ENCODE measurements at places on chromosomes 16 and 17.

DNA sequence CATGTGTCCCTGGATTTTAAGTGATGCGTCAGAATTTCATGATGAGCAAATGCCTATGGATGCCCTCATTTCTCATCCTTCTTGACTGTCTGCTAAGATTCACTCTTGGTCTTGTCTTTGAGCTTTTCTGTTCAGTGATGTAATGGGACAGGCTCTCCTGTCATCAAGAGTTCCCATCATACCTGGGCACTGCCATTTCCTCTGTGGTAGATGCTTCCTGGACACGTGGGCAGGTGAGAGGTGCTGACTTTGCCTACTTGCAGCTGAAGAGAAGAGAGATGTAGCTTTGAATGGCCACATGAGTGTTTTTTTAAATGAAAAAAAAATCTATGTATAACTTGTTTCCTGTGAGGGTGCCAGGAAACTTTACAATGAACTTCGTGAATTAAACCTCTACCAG, 557.7 kb downstream of the MAF start:
- no peak for DNase-seq

GRCh38 chr17:81986606-81987005, 9.2 kb downstream of the ASPSCR1 start:
- DNase-seq = no peak

GRCh38 chr17:54972406-54973138, 4.0 kb downstream of the STXBP4 start:
- DNase-seq = no peak

DNA sequence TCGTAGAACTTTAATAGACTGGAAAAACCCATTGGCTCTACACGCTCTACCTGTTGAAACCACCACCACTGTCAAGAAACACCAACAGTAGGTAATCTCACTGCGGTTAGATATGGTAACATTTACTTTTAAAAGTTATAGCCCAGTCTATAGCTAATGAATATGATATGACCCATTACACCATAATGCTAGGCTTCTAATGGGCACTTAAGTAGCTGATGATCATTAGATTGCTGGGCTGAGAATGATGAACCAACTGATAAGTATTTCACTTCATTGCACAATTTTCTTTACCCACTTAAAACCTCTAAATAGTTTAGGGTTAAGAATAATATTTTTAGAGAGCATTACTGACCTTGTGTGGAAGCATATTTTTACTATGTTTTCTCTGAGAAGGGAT, 788.9 kb upstream of the CA10 start:
- no peak for DNase-seq

- no peak for DNase-seq
Measured at GRCh38 chr17:61127960-61128359, 271.7 kb upstream of the TBX2 start.

- DNase-seq = no peak
Measured at GRCh38 chr17:79295307-79295706, 220.7 kb downstream of the ENGASE start.

GRCh38 chr16:24010440-24011089, 174.8 kb downstream of the PRKCB start:
- peak; percentile 74 for DNase-seq

GRCh38 chr16:80273635-80274538, 266.9 kb upstream of the DYNLRB2 start:
- DNase-seq = no peak

- DNase-seq = no peak
Measured at GRCh38 chr16:50842589-50842988, 100.7 kb downstream of the CYLD start.

GRCh38 chr16:4388271-4389021, 16.8 kb downstream of the VASN start:
- DNase-seq = no peak

DNA sequence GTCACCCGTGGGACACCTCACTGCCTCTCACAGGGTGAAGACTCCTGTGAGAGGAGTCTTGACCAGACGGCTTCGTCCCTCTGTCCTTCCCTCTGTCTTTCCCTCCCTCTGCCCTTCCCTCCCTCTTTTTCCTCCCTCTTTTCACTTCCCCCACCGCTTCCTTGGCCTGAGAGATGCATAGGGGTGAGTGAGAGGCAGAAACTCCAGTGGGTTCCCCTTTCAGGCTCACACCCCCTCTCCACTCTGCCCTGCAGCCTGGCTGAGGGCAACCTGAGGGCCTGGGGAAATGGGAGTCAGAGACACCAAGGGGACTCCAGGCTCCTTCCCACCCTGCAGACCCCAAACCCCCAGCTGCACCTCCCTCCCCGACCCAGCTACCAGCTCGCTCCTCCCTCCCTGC, 14.6 kb upstream of the KRT17 start:
- no peak for DNase-seq

DNA sequence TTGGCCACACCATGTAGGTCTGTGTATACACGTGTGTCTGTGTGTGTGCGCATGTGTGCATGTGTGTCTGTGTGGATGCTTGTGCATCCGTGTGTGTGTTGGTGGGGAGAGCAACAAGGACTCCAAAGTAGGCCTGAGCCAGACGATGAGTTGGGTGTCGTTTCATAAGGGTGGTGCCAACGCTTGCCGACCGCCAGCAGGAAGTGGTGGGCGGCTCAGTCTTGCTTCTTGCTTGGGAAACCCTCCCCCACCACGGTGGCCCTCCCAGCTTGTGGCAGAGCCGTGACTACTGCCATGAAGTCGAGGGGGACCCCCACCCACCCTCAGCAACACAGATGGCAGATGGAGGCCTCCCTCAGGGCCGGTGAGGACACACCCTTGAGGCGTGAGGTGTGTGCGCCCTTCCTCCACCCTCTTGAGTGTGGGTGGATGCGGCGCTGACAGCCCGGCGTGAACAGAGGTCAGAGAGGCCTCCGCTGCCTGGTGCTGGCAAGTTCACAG, 17.5 kb downstream of the SBK1 start:
- no peak for DNase-seq

- DNase-seq = no peak
Measured at GRCh38 chr17:70076831-70077230, 1.8 kb downstream of the KCNJ16 start.

DNA sequence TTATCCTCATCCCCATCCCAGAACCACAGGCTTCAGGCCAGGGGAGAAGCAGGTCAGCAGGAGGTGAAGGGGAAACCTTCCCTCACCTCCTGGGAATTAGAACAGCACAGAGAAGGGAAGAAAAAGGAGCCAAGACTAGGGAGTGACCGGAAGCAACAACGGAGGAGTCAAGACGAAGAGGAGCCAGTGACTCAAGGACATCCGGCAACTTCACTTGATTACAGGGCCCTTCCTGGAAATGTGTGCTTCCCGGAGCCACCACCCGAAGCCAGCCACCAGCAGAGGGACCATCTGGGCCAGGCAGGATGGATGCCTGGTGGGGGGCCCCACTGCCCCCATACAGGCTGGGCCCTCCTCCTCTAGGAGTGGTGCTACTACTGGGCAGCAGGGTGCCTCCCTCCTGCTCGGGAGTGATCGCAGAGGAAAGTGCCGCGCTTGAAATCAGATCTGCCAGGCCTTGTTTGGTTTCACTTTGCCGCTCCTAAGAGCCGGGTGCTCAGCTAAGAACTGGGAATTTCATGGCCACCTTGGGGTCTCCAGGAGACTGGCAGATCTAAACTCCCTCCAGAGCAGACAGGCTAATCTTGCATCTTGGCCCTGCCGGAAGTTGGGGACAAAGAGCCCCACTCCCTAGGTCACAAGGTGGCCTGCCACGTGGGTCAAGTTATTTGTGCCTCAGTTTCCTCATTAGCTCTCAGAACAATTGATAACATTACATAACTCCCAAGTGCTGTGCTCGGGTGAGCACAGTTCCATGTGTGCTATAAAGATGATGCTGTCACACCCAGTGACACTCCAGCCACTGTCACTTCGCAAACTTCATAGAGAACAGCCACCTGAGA, 6.6 kb downstream of the CDC42EP4 start:
- peak; percentile 91 for DNase-seq

- peak; percentile 90 for DNase-seq
Measured at GRCh38 chr16:24700549-24701392, 28.7 kb upstream of the TNRC6A start.

DNA sequence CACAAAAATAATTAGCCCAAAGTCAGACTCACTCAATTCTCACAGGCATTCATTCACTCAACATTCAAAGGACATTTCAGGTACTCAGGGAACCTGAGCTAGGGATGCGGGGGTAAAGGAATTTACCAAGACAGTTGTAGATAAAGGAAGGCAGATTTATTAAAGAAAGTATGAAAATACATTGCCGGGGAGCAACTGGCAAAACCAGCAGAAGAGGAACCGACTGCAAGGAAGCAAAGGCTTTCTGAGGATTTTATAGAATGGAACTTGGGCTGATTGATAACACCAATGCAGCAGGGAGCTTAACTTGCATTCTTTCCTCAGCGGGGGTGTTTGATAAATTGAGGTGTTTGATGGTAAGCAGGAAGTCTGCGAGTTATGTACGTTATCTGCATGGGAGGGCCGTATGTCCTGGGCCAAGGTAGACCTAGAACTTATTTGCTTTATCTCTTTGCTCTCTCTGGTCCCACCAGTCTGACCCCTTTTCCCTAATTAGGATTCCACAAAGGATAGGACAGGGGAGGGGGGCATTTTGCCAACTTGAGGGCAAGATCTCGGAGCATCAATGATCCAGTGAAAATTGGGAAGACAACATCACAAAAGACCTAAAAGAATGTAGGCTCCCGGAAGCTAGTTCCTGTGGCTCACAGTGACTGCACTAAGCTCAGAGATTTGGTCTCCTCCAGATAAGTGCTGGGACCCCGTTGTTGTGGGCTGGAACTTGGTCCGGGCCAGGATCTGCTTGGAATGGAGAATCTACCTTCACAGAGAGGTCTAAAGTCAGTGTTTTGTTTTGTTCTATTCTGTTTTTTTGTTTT, 5.8 kb upstream of the MT3 start:
- no peak for DNase-seq

DNA sequence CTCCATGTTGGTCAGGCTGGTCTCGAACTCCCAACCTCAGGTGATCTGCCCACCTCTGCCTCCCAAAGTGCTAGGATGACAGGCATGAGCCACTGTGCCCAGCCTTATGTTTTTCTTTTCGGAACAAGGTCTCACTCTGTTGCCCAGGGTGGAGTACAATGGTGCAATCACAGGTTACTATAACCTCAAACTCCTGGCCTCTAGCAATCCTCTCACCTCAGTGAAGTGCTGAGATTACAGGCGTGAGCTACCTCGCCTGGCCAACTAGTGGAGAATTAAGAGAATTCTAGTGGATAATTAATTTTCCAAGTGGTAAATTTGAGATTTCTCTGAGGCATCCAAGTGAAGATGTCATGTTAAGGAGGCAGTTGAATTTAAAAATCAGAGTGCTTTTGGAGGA, 2.9 kb upstream of the FBXO47 start:
- DNase-seq = no peak

GRCh38 chr17:73867056-73867455, 222.8 kb upstream of the SDK2 start:
- no peak for DNase-seq

DNA sequence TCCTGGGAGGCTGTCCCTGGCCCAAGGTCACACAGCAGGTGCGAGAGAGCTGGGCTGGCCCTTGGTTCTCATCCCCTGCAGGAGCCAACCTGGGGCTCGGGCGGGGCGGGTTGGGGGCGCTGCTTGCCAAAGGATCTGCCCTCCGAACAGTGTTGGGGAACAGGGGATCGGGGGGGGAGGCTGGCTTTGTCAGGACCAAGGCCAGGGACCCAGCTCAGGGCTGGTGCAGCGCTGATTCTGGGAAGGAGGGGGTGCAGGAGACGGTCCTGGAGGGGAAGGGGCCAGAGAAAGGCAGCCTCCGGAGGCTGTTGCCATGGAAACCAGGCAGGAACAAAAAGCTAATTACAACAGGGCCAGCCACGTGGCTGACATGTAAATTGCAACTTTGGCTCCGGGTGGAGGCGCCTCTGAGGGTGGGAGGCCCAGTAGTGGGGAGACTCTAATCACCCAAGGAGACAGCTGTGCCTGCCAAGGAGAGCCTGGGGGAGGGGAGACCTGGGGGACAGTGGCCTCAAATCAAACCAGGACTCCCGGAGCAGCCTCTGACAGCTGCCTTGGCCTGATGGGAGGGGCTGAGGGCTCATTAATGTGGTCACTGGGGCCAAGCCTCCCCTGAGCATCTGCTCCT, 1.3 kb downstream of the TUBB3 start:
- no peak for DNase-seq

GRCh38 chr16:62050793-62051192, 14.6 kb upstream of the CDH8 start:
- no peak for DNase-seq

GRCh38 chr17:30796016-30796415, 28.5 kb downstream of the CRLF3 start:
- DNase-seq = no peak

DNA sequence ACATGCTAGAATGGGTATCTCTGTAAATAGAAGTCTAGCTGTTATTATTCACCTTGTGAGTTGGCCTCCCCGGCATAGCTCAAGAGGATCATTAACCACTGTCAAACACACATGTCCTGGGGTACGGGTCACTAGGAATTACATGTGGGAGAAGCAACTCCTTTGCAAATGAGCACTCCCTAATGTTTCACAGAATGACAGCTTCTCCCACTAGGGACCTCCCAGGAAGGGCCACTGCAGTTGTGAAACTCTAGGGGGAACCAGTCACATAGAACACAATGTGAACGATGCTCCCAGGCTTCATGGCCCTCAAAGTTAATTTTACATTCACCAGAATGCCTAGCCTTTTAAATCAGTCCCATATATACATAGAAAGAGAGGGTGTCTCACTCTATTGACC, 12.4 kb upstream of the ZNF19 start:
- DNase-seq = no peak

DNA sequence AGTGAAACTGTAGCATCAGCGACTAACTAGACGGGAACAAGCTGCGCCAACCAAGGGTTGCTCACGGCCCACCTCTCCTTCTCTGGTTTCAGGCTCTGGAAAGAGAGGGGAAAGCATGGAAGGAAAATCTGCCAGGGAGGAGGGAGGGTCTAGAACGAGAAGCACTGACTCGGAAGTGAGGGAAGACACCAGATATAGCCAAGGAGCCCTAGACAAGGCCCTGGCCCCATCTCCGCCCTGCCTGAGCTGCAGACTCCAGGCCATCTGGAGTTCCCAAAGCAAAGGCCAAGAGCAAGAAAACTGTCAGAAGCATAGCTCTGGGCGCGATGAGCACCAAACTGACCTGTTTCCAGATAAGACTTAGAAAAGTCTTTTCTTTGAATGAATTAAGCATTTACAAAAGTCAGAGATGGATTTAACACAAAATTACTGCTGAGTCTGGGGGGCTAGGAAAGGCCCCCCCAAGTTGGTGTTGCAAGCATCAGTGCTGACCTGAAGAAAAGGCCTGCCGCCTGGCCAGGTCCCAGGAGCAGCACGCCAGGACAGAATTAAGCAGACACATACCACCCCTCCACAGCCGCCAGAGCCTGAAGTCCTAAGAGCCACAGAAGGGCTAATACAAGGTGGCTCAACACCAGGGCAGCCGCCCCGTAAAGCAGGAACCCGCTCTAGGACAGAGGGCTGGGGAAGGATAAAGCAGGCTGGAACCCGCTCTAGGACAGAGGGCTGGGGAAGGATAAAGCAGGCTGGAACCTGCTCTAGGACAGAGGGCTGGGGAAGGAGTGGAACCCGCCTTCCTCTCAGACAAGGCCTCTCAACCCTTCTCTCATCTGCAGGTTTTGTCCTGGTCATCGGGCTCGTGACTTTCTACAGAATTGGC, 20.7 kb downstream of the TMEM204 start:
- DNase-seq = no peak

All from right atrium auricular region (tissue), 2 donors.